Stimulated activated CD8-positive, alpha-beta memory T cell treated with anti-CD3 and anti-CD28 coated beads, Interleukin-4, amount 100 ng/mL, for 1 hour (primary cell): ENCODE measurements at places on chromosomes 16 and 17.

- DNase-seq, result no peak
Observed at GRCh38 chr16:67147437-67148140, 3.2 kb downstream of the B3GNT9 start.

- no peak for DNase-seq
Observed at GRCh38 chr16:68590201-68590994, 51.3 kb downstream of the ZFP90 start.

DNA sequence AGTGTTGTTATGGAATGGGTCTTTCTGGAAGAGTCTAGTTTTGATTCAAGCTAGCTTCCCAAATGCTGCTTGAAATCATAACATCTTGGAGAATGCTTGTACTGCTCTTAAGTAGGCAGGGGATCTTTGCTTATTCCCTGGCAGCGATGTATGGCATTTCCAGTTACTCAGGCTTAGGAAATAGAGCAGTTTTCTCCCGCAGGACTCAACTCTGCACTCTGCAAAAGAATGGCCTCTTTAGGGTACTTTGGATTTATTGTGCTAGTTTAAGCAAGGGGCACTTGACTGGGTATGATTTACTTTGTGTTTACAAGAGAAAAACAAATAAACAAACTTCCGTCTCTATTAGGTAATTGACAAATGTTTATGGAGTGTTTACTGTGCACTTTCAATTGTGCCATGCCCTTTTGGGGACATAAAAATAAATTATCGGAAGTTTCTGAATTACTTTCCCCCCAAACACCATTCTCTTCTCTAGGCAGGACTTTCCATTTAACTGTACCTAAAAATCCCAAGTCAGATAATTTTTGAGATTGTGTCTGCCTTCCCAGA, 164.0 kb downstream of the MAP2K6 start:
- no peak for DNase-seq

GRCh38 chr17:7204828-7205461, 14.7 kb downstream of the DLG4 start:
- DNase-seq, result peak; percentile 91

- DNase-seq, result no peak
Observed at GRCh38 chr17:39916918-39917317, 1.5 kb downstream of the GSDMB start.

DNA sequence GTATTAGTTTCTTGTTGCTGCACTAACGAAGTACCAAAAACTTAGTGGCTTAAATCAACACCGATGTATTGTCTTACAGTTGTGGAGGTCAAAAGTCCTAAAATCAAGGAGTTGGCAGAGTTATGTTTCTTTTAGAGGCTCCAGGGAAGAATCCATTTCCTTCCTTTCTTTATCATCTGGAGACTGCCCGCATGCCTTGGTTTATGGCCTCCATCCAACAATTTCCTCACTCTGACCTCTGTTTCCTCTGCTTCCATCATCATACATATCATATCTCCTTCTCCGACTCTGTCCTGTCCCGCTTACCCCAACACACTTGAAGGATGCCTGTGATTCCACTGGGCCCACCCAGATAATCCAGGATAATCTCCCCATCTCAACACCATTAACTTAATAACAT, 627.8 kb downstream of the KCNJ2 start:
- no peak for DNase-seq

DNA sequence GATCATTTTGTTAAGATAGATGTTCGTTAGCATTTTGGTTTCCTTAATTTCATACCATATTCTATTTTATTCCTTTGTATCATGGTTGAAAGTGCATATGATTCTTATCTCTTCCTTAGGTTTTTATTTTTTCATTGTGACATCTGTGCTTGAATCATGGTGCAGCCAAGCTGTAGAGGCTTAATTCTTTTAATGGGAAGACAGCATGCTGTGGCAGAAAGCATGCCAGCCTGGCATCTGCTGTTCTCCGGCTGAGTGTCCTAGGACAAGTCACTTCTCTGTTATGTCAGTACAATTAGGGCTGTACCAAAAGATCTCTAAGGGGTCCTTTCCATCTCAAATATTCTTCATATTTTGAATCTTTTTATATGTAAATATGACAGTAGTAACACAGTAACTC, 68.5 kb upstream of the PMFBP1 start:
- DNase-seq, result no peak

- DNase-seq, result no peak
Observed at GRCh38 chr16:87582216-87582965, 19.9 kb upstream of the JPH3 start.

GRCh38 chr16:23597003-23597756, 1.1 kb upstream of the NDUFAB1 start:
- no peak for DNase-seq

GRCh38 chr17:9032583-9032982, 11.3 kb downstream of the NTN1 start:
- DNase-seq, result no peak

GRCh38 chr16:28068976-28069375, 5.5 kb upstream of the GSG1L start:
- no peak for DNase-seq

DNA sequence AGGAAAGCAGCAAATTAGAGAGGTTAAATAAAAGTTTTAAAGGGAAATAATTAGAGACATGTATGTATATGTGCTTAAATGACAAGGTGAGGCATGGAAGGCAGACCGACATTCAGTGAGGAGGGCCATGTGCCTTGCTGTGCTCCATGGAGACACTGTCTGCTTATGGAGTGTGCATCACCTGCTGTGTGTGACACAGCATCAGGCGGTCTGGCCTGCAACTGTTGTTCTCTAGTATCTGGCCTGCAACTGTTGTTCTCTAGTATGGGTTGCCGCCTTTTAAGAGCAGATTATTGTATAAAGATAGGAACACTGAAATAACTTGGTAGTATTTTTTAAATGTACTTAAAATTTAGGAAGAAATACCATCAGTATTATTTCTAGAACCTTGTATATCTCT, 225.1 kb downstream of the LGALS9B start:
- DNase-seq, result no peak

DNA sequence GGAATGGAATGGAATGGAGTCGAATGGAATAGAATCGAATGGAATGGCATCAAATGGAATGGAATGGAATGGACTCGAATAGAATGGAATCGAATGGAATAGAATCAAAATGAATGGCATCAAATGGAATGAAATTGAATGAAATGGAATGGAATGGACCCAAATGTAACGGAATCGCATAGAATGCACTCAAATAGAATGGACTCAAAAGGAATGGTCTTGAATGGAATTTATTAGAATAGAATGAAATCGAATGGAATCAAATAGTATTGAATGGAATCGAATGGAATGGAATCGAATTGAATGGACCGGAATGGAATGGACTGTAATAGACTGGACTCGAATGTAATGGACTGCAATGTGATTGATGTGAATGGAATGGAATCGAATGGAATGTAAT, 501.4 kb upstream of the WSB1 start:
- DNase-seq, result no peak

GRCh38 chr16:56633535-56633934, 1.1 kb downstream of the MT1M start:
- DNase-seq, result no peak

GRCh38 chr17:12856416-12856815, 67.1 kb downstream of the ARHGAP44 start:
- DNase-seq, result no peak

DNA sequence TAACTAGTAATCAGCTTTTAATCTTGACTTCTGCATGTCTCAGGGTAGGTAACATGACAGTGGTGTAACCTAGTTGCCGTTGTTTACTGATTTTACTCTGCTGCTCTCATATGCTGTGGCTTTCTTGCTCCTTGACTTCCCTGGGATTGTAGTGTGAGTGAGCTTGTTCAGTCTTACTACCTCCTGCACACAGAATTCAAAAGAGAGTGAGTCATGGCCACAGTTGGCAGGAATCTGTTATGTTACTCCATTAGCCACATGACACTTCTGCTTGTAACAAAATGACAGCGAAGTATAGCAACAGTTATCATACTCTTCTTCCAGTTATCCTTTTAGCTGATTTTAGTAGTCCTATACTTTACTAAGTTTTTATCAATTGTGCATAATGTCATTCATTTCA, 18.8 kb downstream of the TNRC6A start:
- DNase-seq, result no peak
